ENCODE measurements at places on chromosomes 3 and 15.

DNA sequence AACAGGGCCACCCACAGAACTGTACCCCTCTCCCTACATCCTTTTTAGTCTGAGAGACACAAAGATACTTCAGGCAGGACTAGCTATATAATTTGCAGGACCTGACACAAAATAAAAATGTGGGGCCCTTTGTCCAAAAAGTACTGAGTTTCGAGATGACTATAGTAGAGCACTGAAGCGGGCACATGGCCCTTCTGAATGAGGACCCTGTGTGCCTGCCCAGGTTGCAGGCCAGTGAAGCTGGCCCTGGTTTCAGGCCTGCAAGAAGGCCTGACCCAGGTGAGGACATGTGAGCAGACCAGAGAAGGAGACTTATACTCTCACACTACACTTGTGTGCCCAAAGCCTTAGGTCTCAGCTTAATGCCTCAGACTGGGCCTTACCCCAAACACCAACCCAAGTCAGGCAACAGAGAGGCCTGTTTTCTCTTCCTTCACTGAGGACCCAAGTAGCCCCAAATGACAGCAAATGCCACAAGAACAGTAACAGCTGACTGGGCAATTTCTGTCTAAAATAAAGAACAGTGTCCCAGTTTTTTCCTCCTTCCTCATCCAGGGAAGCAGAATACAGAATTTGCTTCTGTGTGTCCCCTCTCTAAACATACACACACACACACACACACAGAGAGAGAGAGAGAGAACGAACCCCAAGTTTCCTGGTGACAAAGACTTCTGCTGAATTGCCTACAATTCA lies 100.9 kb upstream of the ARHGEF3 start:
- DNase-seq, result no peak

DNA sequence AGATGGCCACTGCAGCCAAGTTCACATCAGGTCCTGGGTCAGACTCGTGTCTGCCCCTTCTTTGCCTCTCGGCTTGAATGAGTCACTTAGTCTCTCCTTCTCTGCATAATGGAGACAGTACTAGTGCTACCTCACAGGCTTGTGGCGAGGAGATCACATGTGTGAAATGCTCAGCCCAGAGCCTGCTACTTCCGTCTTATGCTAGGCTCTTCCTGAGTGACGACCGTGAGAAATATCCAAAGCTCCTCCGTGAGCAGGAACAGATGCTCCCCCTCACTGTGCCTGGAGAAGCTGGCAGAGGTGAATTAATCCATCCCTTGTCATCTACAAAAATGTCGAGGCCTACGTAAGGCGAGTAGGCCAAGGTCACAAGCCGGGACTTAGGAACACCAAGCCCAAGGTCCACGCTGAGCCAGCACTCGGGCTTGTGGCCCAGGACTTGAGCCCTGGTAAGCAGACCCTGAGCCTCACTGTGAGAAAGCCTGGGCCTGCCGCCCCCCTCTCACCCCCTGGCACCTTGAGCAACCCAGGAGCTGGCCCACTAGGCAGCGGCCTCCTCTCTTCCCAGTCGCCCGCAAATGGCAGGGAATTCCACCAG lies 17.9 kb downstream of the PAK6 start:
- DNase-seq, result no peak

DNA sequence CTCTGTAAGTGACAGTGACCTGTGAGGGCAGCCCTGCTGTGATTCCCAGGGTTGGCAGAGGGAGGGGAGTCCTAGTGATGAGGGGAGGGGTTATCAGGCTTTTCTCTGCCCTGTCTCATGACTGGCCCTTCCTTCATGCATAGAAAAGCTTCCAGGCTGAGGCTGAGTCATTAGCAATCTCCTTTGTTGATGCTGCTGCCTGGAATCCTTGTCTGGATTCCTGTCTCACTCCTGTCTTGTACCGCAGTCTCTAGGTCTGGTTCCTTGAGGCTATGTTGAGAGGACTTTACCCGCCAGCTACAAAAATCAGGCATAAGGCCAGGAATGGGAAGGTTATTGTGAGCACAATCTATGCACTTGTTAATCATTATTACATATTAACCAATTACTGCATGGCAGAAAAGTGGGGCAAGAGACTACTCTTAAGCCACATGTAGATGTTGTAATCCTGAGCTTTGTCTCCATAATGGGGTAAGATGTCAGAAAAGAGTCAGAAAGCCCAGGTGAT lies 7.2 kb downstream of the KLHL6 start:
- DNase-seq, result no peak

DNA sequence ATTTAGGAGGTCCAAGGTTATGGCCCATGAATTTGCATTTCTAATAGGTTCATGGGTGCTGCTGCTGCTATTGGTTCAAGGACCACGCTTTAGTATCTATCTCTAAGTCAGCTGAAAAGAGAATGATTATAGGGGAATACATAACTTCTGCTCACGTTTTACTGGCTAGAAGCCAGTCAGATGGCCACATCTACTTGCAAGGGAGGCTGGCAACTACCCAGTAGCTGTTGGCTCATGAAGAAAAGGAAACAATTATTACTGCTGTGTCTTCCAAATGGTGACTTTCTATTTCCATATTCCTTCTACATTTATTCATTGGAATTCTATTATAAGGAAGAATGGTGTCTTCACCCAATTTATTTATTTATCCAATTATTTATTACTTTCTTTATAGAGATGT lies 54.2 kb downstream of the SLC25A36 start:
- no peak for DNase-seq

- DNase-seq, result no peak
Observed at GRCh38 chr15:82943176-82943575, 9.3 kb downstream of the HOMER2 start.

DNA sequence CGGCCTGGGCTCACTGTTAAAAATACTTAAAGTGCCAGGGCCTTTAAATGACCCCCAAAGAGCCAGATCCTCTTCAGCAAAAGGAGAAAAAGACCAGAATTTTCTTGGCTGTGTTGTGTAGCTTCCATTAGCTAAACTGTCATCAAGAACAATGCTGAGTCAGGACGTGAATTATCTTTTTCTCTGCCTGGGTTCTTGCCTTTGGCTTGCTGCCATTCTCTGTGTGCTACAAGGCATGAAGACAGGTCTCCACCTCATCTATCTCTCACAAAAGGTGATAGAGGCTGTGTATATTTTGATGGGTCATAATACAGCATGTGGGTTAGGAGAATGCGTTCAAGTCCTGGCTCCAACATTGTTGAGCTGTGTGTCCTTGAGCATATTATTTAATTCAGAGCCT lies 52.4 kb upstream of the SELENOK start:
- no peak for DNase-seq

GRCh38 chr15:45399381-45400212 lies 21.3 kb upstream of the GATM start:
- no peak for DNase-seq

GRCh38 chr3:116474032-116474780 lies 28.9 kb upstream of the LSAMP start:
- no peak for DNase-seq

GRCh38 chr3:52705688-52706686 lies at the start of the genes GLT8D1 and SPCS1:
GLT8D1 (minus strand) TSS chr3:52705791; CDS start chr3:52700460, 5,331 bp downstream.
SPCS1 (plus strand) TSS chr3:52706106; CDS start chr3:52706247, 141 bp downstream.
- peak; percentile 81 for DNase-seq

Measured in pancreas (tissue), 10 donors.